Cerebellum (tissue), 4 donors: ENCODE measurements at places on chromosomes 11 and 22. TPM values are rescaled to one million over a fixed set of nuclear protein-coding genes. Genes with fewer than 3 reads are reported as not detected.

The TUG1 gene
- 103 TPM for total RNA-seq

The MICALL1 gene
- 16.8 TPM for total RNA-seq

The SUSD2 gene
- total RNA-seq: 0.54 TPM

The BID gene
- total RNA-seq: 19.2 TPM

The NRIP3 gene
- 16.7 TPM for total RNA-seq

The DBX1 gene
- not detected for total RNA-seq

The APOA5 gene
- not detected for total RNA-seq

The GAL3ST1 gene
- 2.8 TPM for total RNA-seq

The SCGB1A1 gene
- total RNA-seq: not detected

The CDK2AP2 gene
- total RNA-seq: 7.9 TPM

The RTN4R gene
- 8.0 TPM for total RNA-seq

The SLC35E4 gene
- 5.0 TPM for total RNA-seq

The LARGE1 gene
- total RNA-seq: 31.8 TPM

The C11orf21 gene
- total RNA-seq: 0.27 TPM

The TMEM121B gene
- total RNA-seq: 9.0 TPM

The MS4A12 gene
- total RNA-seq: not detected

The CALCB gene
- total RNA-seq: 2.6 TPM

The SHANK2 gene
- total RNA-seq: 59.0 TPM

The NPAS4 gene
- 0.18 TPM for total RNA-seq

The TMEM218 gene
- total RNA-seq: 22.0 TPM

The C2CD2L gene
- total RNA-seq: 6.2 TPM

The UBQLNL gene
- total RNA-seq: 0.36 TPM

The SSH3 gene
- 3.4 TPM for total RNA-seq

The KRTAP5-1 gene
- not detected for total RNA-seq

The OR56B1 gene
- not detected for total RNA-seq

The CARD16 gene
- total RNA-seq: not detected

The BRSK2 gene
- total RNA-seq: 38.5 TPM

The RAB1B gene
- total RNA-seq: 25.9 TPM

The APOL5 gene
- total RNA-seq: not detected

The CRYBB3 gene
- not detected for total RNA-seq

The NPTXR gene
- 8.7 TPM for total RNA-seq

The DEFB131B gene
- not detected for total RNA-seq

The SCGB1D2 gene
- not detected for total RNA-seq
